ENCODE measurements at places on chromosomes 2 and 18. TPM values are rescaled to one million over a fixed set of nuclear protein-coding genes. Genes with fewer than 3 reads are reported as not detected.
A peak's percentile ranks its signal among the peaks of the same experiment; 100 is the strongest.

DNA sequence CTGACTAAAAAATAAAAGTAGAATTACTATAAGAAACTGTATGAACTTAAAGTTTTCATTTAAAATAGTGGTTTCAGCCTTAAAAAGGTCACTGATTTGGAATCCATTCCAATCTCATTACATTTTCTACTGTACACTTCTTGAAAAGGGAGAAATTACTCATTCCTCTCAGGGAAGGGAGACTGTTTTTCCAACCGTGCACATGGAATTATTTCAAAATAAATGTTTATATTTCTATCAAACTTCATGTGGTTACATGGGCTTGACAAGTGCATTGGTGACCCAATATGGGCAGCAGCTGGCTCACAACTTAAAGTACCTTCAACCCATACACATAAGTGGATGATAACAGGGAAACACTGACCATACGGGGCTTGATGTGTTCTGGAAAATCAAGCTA is 324.5 kb upstream of the THUMPD2 start:
- DNase-seq, result no peak

GRCh38 chr2:67216881-67217280 is 180.3 kb upstream of the ETAA1 start:
- DNase-seq, result no peak

GRCh38 chr2:68169308-68169707 is 11.6 kb downstream of the PNO1 start:
- DNase-seq, result no peak

- no peak for DNase-seq
Measured at GRCh38 chr2:226077031-226077430, 677.5 kb downstream of the NYAP2 start.

GRCh38 chr18:8843005-8843404 is 137.6 kb downstream of the MTCL1 start:
- no peak for DNase-seq

DNA sequence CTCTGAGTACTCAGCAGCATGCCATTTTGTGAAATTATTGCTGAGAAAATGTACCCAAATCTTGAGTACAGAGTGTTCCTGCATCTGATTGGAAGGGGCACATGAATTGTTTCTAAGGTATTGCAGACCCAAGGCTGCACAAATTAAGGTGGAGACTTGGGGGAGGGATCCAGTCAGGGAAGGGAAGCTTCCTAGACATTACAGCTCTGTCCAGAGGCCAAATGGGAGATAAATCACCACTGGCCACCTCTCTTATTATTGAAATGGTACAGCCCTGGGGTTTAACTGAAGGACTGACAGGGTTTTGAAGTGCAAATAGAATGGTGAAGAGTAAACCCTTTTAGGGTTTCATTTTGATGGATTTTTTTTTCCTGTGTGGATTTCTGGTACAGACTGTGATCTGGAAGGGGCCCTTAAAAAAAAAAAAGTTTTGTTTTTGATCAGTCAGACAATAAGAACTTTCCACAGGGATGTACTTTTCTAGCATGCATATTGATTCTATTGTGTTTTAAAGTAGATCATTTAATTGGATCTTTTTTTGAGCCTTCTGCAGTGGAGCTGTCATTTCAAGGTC is 119.4 kb downstream of the GREB1L start:
- DNase-seq, result no peak

- DNase-seq, result no peak
Measured at GRCh38 chr2:45607701-45608100, 3.4 kb downstream of the SRBD1 start.

DNA sequence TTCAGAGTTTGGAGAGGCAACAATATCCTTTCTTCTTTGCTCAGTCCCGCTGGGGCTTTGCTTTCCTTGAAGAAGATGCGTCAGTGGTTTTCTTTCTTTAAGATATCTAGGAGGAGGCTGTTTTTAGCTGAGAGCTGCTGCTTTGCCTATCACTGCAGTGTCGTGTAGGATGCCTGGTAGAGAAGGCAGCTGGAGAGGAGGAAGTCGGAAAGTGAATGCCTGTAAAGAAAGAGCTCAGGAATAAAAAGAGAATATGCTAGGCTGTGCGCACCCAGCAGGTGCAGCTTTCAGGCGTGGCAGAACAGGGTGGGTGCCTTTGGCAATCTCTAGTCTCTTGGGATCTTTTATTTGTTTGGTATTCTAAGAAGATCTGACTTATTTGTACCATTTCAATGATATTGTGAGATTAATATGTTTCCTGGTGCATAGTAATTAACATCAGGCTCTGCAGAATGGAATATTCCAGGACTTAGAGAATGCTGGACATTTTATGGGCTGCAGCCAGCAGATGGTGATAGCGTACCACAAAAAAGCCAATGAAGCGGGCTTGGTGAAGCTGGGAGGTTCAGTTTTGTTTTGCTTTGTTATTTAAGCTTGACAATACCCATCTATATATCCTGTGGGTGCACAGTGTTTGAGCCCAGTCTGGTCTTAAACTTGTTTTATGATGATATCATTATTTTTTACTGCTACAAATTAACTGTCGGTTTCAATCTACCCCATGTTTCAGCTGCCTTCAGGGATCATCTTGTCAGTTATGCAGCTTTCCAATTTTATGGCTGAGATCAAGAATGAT is 34.9 kb downstream of the CAVIN2 start:
- DNase-seq, result peak; percentile 56

DNA sequence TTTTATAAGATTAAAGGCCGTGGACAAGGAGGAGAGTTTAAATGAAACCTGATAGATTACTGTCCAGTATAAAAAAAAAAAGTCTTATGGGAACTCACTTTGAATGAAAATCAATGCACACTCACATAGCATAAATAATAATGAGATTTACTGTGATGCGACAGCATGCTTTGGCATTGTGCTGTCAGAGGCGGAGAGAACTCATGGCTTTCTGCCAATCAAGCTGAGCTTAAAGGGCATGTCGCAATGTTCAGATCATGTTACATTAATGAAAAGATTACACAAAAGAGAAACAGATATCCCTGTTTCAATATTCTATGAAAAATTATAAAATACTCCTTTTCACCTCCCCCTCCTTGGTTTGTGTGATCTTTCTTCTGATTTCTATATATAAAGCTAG is 310.8 kb downstream of the ERBB4 start:
- DNase-seq, result peak; percentile 32

DNA sequence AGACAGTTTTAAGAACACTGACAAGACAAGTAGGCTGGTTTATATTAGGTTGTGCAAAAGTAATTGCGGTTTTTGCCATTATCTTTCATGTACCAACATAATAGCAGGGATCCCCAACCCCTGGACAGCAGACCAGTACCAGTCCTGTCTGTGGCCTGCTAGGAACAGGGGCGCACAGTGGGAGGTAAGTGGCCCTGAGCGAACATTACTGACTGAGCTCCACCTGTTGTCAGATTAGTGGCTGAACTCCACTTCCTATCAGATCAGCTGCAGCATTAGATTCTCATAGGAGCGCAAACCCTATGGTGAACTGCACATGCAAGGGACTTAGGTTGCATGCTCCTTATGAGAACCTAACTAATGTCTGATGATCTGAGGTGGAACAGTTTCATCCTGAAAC is 921.9 kb downstream of the CCDC85A start:
- no peak for DNase-seq

GRCh38 chr18:61893971-61894750 is 1.4 kb upstream of the RNF152 start:
- DNase-seq, result peak; percentile 77

DNA sequence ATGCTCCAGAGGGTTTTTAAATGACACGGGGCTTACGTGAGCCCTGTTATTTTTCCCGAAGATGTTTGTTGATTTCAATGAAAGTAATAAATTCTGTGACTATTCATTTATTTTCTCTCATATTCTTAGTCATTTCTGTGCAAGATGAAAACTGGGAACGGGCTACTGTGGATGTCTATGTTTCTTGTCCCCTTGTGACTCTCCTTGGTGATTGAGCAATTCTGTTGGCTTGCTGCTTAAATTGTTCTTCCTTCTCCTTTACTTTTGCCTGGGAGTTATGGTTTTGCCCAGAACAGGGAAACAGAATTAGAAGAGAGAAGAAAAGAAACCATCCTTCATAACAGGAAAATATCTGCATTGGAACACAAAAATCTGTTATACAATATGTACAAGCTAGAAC is 508.2 kb upstream of the DSEL start:
- DNase-seq, result no peak

DNA sequence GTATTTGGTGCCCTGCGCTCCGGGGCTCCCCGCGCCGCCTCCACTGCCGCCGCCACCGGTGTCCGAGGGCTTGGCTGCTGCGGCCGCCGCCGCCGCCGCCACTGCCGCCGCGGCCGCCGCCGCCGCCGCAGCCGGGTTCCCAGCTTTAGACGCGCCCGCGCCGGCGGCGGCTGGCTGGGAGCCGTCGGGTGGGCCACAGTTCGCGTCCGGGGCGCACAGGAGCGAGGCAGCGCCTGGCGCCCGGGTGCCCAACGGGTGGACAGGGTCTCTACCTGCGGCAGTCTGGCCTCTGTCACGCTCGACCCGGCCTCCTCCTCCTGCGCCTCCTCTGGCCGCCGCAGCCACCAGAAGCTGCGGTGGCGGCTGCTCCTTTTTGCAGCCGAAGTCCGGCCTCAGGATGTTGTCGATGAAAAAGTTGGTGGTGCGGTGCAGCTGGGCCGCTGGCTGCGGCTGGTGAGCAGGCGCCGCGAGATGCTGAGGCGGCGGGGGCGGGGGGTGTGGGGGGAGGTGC is 951 bp downstream of the EN1 start:
- no peak for DNase-seq

- no peak for DNase-seq
Measured at GRCh38 chr2:170712653-170713542, 2.2 kb upstream of the SP5 start.

DNA sequence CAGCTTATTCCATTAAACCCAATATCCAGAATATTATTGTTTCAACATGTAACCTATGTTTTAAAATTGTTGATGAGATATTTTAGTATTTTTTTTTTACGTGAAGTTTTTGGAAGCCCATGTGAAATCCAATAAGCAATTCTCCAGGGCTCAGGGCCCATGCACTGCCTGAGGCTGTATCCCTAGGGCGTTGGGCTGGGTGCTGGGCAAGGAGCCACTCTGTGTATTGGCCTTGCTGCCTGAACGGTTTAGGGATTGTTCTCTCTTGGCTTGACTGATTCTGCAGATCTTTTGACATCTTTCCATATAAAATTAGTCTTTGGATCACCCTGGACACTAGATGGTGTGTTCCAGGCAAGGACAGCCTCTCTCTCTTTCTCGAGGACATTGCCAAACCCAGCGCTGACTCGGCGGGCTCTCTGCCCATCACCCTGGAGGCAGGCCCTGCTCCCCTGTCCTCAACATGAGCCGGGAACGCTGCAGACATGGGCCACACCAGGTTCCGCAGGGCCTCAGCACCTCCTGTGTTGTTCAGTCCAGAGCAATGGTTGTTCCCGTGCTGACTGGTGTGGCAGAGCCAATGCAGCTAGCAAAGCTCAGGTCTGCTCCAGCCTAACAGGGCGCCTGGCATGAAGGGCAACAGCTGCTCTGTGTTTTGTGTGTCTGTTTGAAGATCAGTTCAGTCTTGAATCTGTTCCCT is 163.0 kb downstream of the SEPTIN10 start:
- no peak for DNase-seq

- DNase-seq, result no peak
Measured at GRCh38 chr18:11362856-11363255, 213.5 kb upstream of the PIEZO2 start.

DNA sequence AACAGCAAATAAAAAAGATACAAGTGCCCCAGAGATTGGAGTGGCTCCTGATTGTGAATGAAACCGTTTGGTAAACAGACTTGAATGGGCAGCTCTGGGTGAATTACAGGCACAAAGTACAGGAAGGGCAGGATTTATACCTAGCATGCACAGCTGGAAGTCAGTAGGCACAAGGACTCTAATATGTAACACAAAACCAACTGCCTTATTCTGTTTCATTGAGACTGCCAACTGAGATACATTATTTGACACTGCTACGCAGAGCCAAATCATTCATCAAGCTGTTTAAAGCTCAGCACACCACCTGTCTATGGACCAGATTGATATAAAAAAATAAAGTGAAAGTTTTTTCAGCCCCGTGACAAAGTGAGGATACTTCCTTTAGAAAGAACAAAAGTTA is 541.2 kb downstream of the NUP35 start:
- no peak for DNase-seq

- DNase-seq, result no peak
Measured at GRCh38 chr18:7764405-7764804, 197.3 kb downstream of the PTPRM start.

DNA sequence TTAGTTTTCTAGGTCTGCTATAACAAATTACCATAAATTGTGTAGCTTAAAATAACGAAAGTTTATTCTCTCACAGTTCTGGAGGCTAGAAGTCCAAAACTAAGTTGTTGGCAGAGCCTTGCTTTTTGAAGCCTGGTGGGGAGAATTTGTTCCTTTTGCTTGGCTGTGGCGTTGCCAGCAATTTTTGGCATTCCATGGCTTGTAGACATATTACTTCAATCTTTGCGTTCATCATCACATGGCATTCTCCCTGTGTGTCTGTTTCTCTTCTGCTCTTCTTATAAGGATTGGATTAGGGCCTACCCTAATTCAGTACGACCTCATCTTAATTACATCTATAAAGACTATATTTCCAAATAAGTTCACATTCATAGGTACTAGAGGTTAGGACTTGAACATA is 217.7 kb downstream of the MBD5 start:
- DNase-seq, result no peak

- DNase-seq, result no peak
Measured at GRCh38 chr18:44181951-44182747, 498.5 kb upstream of the SETBP1 start.

DNA sequence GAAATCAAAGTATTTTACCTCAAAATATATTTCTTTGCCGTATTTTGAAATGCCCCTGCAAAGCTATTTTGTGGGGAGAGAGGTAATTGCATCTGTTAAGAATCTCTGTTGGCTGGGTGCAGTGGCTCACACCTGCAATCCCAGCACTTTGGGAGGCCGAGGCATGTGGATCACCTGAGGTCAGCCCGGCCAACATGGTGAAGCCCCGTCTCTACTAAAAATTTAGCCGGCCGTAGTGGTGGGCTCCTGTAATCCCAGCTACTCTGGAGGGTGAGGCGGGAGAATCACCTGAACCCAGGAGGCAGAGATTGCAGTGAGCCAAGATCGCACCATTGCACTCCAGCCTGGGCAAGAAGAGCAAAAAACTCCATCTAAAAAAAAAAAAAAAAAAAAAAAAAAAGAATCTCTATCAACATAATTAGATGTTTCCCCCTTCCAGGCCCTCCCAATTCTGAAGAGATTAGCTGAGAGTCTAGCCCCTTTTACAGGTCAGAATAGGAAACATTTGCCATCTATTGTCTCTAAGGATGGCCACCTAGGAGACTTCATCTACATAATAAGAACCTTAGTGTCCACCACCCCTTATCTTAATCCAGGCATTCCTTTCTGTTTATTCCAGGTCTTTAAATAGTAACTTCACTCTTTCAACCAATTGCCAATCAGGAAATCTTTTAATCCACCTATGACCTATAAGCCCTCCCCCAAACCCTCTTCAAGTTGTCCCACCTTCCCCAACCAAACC is 3.5 kb upstream of the TRAPPC8 start:
- DNase-seq, result no peak

- DNase-seq, result no peak
Measured at GRCh38 chr18:48418539-48419276, 9.5 kb upstream of the ZBTB7C start.

IL36G gene
- total RNA-seq, result not detected

KCNJ3 gene
- total RNA-seq, result 1.6 TPM

DCAF17 gene
- 30.6 TPM for total RNA-seq

IL36B gene
- total RNA-seq, result not detected

RGPD3 gene
- total RNA-seq, result 1.6 TPM

Measured in breast epithelium (tissue), 4 donors.